ENCODE measurements at places on chromosomes 2 and 18.
A peak's percentile ranks its signal among the peaks of the same experiment; 100 is the strongest.

DNA sequence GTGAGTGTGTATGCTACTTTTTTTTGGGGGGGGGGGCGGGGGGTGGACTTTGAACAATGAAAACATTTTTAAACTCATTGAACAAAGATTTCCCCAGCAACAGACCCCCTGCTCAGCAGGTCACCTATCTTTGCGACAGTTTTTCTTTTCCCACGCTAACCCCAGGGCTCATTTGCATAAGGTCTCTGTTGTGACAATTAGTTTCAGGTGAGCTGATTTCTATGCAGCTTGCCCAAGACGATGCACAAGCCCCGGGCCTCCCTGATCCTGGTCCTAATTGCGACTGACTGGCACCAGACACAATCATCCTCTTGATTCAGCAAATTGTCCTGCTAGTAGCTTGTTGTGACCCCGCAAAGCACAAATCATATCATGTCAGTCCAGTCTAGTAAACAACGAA, 40.3 kb downstream of the ZEB2 start:
- H3K4me3 ChIP-seq, result no peak overlapping the region
- no peaks in the 10 kb centered on the region for H3K27me3 ChIP-seq
- H3K36me3 ChIP-seq, result no peaks in the 10 kb centered on the region
- H3K4me1 ChIP-seq, result peaks cover 10% of the 10 kb centered on the region

DNA sequence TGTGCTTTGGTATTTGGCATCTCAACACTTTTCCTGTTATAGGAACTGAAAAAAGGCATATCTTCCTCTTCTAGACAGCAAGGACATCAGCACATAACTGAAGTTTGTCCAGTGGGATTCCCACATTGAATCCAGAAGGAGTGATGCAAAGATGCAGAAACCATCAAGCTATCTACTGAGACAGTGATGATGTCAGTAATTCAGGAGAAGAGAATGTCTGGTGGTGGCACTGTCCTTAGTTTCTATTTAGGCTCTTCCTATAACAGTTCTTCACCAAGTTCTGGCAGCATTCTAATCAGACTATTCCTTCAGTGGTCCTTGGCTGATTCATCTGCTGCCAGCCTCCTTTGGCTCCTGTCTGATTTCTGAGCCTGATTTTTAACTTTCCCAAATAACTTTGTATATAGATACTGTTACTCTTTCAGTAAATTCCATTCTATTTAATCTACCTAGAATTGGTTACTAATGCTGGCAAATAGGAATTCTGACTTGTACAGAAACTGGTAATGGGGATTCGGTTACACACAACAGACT, 56.6 kb upstream of the AGPS start:
- no peaks in the 10 kb centered on the region for H3K27me3 ChIP-seq
- H3K36me3 ChIP-seq, result no peaks in the 10 kb centered on the region
- H3K4me3 ChIP-seq, result no peak overlapping the region
- no peak for DNase-seq

- no peaks in the 10 kb centered on the region for H3K27me3 ChIP-seq
- H3K36me3 ChIP-seq, result peaks cover 2% of the 10 kb centered on the region
- no peak overlapping the region for H3K27ac ChIP-seq
- no peak for DNase-seq
Observed at GRCh38 chr18:76350134-76351025, 144.7 kb downstream of the ZNF516 start.

DNA sequence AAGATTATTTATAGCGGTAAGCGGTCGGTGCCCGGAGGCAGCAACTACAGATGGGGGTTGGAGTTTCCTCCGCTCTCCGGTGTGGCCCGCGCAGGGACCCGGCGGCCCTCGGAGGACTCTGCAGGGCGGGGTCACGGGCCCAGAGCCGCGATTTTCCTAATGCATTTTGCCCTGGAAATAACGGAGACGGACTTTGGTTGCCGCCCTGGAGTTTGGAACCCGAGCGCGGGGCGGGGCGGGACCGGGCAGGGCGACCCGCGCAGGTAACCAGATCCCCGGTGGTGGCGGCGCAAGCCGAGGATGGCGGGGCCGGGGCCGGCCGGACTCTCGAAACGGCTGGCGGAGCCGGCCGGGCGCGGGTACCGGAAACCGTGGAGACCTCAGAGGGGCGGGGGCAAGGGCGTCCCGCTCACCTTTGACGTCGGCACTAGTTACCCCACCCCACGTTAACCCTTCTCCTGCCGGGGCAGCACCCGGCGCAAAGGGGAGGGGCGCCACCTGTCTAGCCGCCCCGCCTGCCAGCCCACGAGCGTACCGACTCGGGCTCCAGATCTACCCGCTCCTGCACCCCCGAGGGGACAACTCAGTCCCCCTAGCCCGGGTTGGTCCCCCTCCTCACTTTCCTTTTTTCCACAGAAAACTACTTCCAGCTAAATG, 2.9 kb downstream of the CYP26B1 start:
- peaks cover 30% of the 10 kb centered on the region for H3K4me1 ChIP-seq
- H3K27me3 ChIP-seq, result peaks cover 60% of the 10 kb centered on the region
- no peaks in the 10 kb centered on the region for H3K36me3 ChIP-seq
- peak; percentile 61 for DNase-seq
- H3K27ac ChIP-seq, result no peak overlapping the region

- no peak for DNase-seq
- no peak overlapping the region for H3K27ac ChIP-seq
- no peaks in the 10 kb centered on the region for H3K27me3 ChIP-seq
- H3K4me3 ChIP-seq, result no peak overlapping the region
Observed at GRCh38 chr2:157849591-157849990, 26.5 kb downstream of the ACVR1 start.

DNA sequence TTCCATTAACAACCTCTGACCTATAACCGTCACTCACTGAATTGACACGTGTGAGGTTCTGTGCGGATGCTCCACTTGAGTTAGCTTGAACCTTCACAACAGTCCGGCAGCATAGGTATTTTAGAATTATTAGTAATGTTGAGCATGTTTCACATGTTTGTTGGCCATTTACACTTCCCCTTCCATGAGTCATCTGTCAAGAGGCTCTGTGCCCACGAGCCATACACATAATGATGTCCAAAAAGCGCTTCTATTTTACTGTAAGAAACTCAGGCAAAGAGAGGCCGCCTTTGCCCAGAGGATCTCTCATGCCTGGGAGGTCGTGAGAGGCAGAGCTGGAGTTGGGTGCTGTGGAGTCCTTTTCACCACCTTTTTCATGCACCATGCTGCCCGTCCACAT, 28.9 kb upstream of the TMEM214 start:
- H3K27ac ChIP-seq, result no peak overlapping the region
- peak; percentile 88 for DNase-seq
- H3K4me3 ChIP-seq, result no peak overlapping the region

DNA sequence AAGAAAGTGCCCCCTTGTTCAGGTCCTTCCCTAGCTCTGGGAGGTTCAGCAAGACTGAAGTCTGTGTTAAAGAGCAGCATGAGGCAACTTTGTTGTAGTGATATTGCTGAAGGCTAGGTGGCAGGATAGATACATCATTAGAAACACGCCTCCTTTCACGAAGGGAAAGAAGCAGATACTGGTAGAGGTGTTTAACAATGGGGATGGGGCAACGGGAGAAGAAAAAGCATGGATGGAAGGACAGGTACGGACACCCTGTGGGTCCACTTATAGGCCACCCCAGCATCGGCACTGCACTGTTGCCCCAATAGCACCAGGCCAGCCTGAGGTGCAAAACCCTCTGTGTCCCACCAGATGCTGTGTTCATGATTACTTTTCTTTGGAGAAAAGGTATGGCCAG, 3.5 kb upstream of the IGFBP5 start:
- no peaks in the 10 kb centered on the region for H3K36me3 ChIP-seq
- no peak overlapping the region for H3K4me3 ChIP-seq
- H3K27ac ChIP-seq, result no peak overlapping the region

GRCh38 chr2:222606306-222606705, 49.6 kb downstream of the FARSB start:
- no peak overlapping the region for H3K4me3 ChIP-seq
- no peaks in the 10 kb centered on the region for H3K4me1 ChIP-seq
- DNase-seq, result no peak

GRCh38 chr2:218975060-218975777, 9.8 kb downstream of the FEV start:
- no peak overlapping the region for H3K4me3 ChIP-seq
- H3K36me3 ChIP-seq, result no peaks in the 10 kb centered on the region
- no peak for DNase-seq
- no peak overlapping the region for H3K27ac ChIP-seq
- H3K27me3 ChIP-seq, result peaks cover 16% of the 10 kb centered on the region
- H3K4me1 ChIP-seq, result peaks cover 2% of the 10 kb centered on the region

DNA sequence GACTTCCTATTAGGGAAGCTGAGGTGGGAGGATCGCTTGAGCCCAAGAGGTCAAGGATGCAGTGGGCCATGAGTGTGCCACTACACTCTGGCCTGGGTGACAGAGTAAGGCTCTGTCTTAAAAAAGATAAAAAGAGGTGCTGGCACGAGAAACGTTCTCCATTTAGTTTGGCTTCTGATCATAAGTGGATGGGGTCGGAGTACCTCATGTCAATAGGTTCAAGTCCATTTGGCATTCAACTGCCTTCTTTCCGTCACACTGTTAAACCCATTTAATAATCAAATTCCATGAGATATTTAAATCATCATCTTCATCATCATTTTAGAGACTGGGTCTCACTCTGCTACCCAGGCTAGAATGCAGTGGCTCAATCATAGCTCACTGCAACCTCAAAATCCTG, 9.2 kb downstream of the COX7A2L start:
- H3K27ac ChIP-seq, result no peak overlapping the region
- no peaks in the 10 kb centered on the region for H3K4me1 ChIP-seq
- peaks cover 11% of the 10 kb centered on the region for H3K36me3 ChIP-seq
- no peaks in the 10 kb centered on the region for H3K27me3 ChIP-seq

GRCh38 chr18:78622907-78623541, 356.6 kb upstream of the SALL3 start:
- no peaks in the 10 kb centered on the region for H3K36me3 ChIP-seq
- no peak for DNase-seq

DNA sequence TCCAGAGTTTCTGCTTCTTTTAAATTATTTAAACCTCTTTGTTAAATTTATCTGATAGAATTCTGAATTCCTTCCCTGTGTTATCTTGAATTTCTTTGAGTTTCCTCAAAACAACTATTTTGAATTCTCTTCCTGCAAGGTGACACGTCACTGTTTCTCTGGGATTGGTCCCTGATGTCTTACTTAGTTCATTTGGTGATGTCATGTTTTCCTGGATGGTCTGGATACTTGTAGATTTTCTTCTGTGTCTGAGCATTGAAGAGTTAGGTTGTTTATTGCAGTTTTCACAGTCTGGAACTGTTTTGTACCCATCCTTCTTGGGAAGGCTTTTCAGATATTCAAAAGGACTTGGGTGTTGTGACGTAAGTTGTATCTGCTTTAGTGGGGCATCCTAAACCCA, 172.3 kb upstream of the KCNJ3 start:
- no peak for DNase-seq
- H3K36me3 ChIP-seq, result no peaks in the 10 kb centered on the region
- no peak overlapping the region for H3K27ac ChIP-seq
- H3K4me1 ChIP-seq, result no peaks in the 10 kb centered on the region
- no peak overlapping the region for H3K4me3 ChIP-seq

DNA sequence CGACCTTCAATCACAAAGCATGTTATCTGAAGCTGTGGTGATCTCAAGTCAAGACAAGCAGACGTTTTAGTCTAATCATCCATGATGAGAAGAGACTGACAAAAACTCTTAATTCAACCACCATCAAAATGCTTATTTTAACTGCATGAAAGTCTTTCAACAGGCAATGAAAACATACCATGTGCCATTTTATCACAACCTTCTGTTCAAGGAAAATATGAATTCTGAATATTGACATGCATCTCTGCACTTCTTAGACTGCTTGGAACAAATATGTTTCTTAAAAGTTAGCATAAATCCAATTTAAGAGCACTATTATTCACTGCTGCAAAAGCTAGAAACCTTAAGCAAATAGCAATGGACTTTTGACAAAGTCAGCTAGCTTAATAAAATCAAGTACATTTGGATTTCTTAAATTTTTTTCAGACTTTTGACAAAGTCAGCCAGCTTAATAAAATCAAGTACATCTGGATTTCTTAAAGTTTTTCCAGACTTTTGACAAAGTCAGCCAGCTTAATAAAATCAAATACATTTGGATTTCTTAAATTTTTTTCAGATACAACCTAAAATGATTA, 70.9 kb downstream of the OLA1 start:
- H3K36me3 ChIP-seq, result no peaks in the 10 kb centered on the region
- no peaks in the 10 kb centered on the region for H3K27me3 ChIP-seq
- no peak overlapping the region for H3K27ac ChIP-seq
- no peak overlapping the region for H3K4me3 ChIP-seq

DNA sequence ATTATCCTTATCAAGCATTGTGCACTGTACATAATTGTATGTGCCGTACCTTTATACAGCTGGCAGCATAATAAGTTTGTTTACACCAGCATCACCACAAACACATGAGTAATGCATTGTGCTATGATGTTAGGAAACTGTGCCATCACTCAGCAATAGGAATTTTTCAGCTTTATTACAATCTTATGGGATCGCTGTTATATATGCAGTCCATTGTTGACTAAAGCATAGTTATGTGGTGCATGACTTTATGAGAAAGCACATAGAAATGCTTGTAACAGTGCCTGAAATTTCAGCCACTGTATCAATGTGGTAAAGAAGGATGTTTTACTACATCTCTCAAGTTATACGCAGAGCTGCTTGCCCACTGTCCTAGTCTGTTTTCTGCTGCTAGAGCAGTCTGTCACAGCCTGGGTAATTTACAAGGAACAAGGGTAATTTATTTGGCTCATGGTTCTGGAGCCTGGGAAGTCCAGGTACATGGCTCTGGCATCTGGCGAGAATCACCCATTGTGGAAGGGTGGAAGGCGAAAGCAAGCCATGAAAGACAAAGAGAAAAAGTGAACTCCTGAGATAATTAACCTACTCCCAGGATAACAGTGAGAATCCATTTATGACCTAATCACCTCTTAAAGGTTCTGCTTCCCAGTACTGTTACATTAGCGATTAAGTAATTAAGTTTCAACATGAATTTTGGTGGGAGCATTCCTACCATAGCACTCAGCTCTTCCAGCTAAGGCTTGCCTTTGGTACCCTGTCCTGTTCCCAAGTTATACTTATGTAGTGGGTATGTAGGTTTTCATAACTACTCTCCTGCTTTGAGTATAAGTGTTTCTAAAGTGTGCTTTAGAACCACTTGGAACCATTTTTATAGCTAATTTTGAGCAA, 4.6 kb downstream of the MAP3K20 start:
- no peaks in the 10 kb centered on the region for H3K36me3 ChIP-seq
- no peaks in the 10 kb centered on the region for H3K27me3 ChIP-seq
- peaks cover 3% of the 10 kb centered on the region for H3K4me1 ChIP-seq
- no peak overlapping the region for H3K27ac ChIP-seq
- no peak overlapping the region for H3K4me3 ChIP-seq
- peak; percentile 93 for DNase-seq

GRCh38 chr18:43049021-43049420, 66.5 kb downstream of the RIT2 start:
- H3K27ac ChIP-seq, result no peak overlapping the region
- no peaks in the 10 kb centered on the region for H3K4me1 ChIP-seq
- H3K36me3 ChIP-seq, result no peaks in the 10 kb centered on the region

GRCh38 chr2:65161551-65162100, 31.7 kb upstream of the RAB1A start:
- H3K27me3 ChIP-seq, result no peaks in the 10 kb centered on the region
- H3K36me3 ChIP-seq, result no peaks in the 10 kb centered on the region
